Activated CD4-positive, alpha-beta T cell treated with anti-CD3 and anti-CD28 coated beads, Interleukin-2, amount 10 ng/mL, durations not matched to agents 24 days and 14 days (primary cell): ENCODE measurements at places on chromosomes 3 and 15. TPM values are rescaled to one million over a fixed set of nuclear protein-coding genes. Genes with fewer than 3 reads are reported as not detected.

The CCR3 gene
- total RNA-seq: not detected in 2 replicates

The CHD2 gene
- 105 and 111 TPM in 2 replicates for total RNA-seq

The C3orf20 gene
- total RNA-seq: 0.19 and 0.28 TPM in 2 replicates

The SIAH2 gene
- total RNA-seq: 130 and 133 TPM in 2 replicates

The ZNF619 gene
- 6.1 and 8.4 TPM in 2 replicates for total RNA-seq

The RHOV gene
- 1.0 and 1.5 TPM in 2 replicates for total RNA-seq

The GREM1 gene
- not detected in 2 replicates for total RNA-seq

The DZIP1L gene
- total RNA-seq: 0.09 TPM in 1 of 2 replicates, not detected in the other

The SELENOT gene
- total RNA-seq: 127 and 135 TPM in 2 replicates

The DUSP7 gene
- 33.5 and 34.0 TPM in 2 replicates for total RNA-seq

The IL20RB gene
- total RNA-seq: 1.5 and 1.8 TPM in 2 replicates

The LIPC gene
- 0.80 and 0.93 TPM in 2 replicates for total RNA-seq

The HTR3E gene
- not detected in 2 replicates for total RNA-seq

The MYZAP gene
- not detected in 2 replicates for total RNA-seq

The FETUB gene
- not detected in 2 replicates for total RNA-seq

The TMC3 gene
- total RNA-seq: not detected in 2 replicates

The ATP13A4 gene
- 0.88 and 2.1 TPM in 2 replicates for total RNA-seq

The DHX36 gene
- total RNA-seq: 92.5 and 93.3 TPM in 2 replicates

The THSD4 gene
- not detected in 2 replicates for total RNA-seq

The CXCR6 gene
- 15.2 TPM in 2 replicates for total RNA-seq

The EFHB gene
- total RNA-seq: 0.44 and 0.85 TPM in 2 replicates

The CYP1A2 gene
- total RNA-seq: not detected in 2 replicates

The CYP8B1 gene
- total RNA-seq: not detected in 2 replicates

The SLCO3A1 gene
- total RNA-seq: 13.4 and 16.3 TPM in 2 replicates

The CFAP92 gene
- 0.17 TPM in 1 of 2 replicates, not detected in the other for total RNA-seq

The HYAL3 gene
- total RNA-seq: 7.1 and 7.3 TPM in 2 replicates

The PCSK6 gene
- total RNA-seq: 4.7 and 5.4 TPM in 2 replicates

The SEMA5B gene
- total RNA-seq: not detected in 2 replicates

The SMCO1 gene
- total RNA-seq: not detected in 2 replicates

The RPSA gene
- total RNA-seq: 1,932 and 1,935 TPM in 2 replicates

The CLDN18 gene
- not detected in 2 replicates for total RNA-seq

The MST1R gene
- total RNA-seq: 1.0 and 1.5 TPM in 2 replicates

The KBTBD12 gene
- total RNA-seq: not detected in 2 replicates

The PIK3CA gene
- total RNA-seq: 17.3 and 18.5 TPM in 2 replicates

The ARHGAP31 gene
- 9.5 and 11.0 TPM in 2 replicates for total RNA-seq

The GATM gene
- total RNA-seq: 0.65 and 1.0 TPM in 2 replicates

The TLR9 gene
- 0.17 and 0.42 TPM in 2 replicates for total RNA-seq

The CELF6 gene
- 0.19 and 0.21 TPM in 2 replicates for total RNA-seq
